ENCODE measurements at places on chromosomes 11 and 22. TPM values are rescaled to one million over a fixed set of nuclear protein-coding genes. Genes with fewer than 3 reads are reported as not detected.

GRCh38 chr11:532986-533585 is 2.3 kb downstream of the HRAS start:
- DNase-seq, result no peak
- no peak overlapping the region for H3K4me3 ChIP-seq
- no peak overlapping the region for H3K27ac ChIP-seq

GRCh38 chr11:128580612-128581011 is 6.7 kb downstream of the ETS1 start:
- H3K4me3 ChIP-seq, result no peak overlapping the region
- DNase-seq, result no peak
- no peaks in the 10 kb centered on the region for H3K36me3 ChIP-seq
- H3K27ac ChIP-seq, result no peak overlapping the region
- H3K4me1 ChIP-seq, result peaks cover 19% of the 10 kb centered on the region
- H3K27me3 ChIP-seq, result peaks cover 2% of the 10 kb centered on the region

GRCh38 chr11:72781063-72781312 is 12.9 kb downstream of the STARD10 start:
- H3K36me3 ChIP-seq, result no peaks in the 10 kb centered on the region
- no peaks in the 10 kb centered on the region for H3K27me3 ChIP-seq
- peaks cover 19% of the 10 kb centered on the region for H3K4me1 ChIP-seq

GRCh38 chr22:20257212-20258020 is 10.7 kb downstream of the RTN4R start:
- no peak overlapping the region for H3K27ac ChIP-seq
- no peak overlapping the region for H3K4me3 ChIP-seq
- H3K4me1 ChIP-seq, result no peaks in the 10 kb centered on the region
- DNase-seq, result no peak

DNA sequence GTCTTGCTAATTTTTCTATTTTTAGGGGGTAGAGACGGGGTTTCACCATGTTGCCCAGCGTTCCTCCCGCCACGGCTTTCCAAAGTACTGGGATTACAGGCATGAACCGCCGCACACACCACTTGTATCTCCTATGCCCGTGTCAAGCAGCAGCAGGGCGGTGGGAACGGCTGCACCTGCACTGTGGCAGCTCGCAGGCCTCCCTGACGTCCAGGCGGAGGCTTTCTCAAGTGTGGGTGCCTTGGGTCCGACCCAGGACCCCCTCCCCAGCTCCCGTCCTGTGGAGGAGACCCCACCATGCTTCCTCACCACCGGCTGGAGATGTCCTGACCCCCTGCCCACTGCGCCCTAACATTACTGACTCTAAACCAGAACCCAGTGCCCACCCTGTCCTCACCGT is 25.7 kb downstream of the TSPAN4 start:
- no peak overlapping the region for H3K27ac ChIP-seq
- H3K4me1 ChIP-seq, result peaks cover 7% of the 10 kb centered on the region
- no peak overlapping the region for H3K4me3 ChIP-seq
- DNase-seq, result no peak

DNA sequence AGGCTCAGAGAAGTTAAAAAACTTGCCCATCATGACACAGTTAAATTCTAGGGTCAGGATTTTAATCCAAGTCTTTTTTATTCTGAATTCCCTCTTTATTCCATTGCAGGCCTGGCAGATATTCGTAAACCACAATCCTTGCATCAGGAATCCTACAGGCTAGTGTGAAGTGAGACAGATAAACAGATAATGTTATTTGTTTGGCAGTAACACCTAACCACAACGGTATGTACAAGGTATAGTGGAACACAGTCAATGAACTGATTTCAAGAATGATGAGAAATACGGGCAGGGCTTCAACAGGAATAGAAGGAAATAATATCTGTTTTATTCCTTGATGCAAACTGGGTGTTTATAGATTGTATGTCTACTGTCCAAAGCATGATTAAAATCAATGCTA is 32.0 kb upstream of the NARS2 start:
- no peak overlapping the region for H3K4me3 ChIP-seq
- no peaks in the 10 kb centered on the region for H3K4me1 ChIP-seq
- no peak for DNase-seq
- H3K36me3 ChIP-seq, result no peaks in the 10 kb centered on the region

DNA sequence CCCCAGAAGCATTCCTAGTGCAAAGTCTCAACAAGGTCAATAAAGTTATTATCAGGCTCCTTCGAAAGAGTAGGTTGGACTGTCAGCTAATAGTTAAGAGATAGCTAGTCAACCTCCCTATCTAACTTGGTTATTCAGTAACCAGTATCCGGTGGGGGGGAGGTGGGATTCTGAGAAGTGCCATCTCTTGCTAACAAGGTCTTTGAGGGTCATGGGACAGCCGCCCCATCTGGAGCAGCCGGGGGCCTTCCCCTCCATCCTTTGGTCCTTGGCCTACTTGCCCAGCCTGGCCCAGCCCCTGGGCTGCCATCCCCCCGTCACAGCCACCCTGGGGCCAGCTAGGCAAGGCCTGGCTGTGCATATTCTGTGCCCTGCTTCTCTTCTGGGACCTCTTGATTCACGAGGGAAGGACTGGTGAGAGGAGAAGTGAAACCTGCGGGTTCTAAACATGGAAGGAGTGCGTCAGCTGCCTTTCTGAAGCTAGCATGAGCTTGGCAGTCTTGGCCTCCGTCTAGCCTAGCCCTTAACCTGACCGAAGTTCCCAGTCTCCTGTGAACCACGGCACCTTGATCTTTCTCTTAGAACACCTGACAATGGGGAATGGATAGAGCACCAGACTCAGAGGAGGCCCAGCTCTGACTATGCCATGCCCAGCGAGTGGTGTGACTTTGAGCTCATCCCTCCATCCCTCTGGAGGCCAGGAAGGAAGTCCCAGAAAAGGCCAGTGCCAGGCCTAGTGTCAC is 9.3 kb downstream of the SLC37A2 start:
- H3K27ac ChIP-seq, result peak overlapping the region; percentile 58
- H3K27me3 ChIP-seq, result no peaks in the 10 kb centered on the region
- H3K4me1 ChIP-seq, result no peaks in the 10 kb centered on the region

GRCh38 chr11:93543292-93543977 is at the start of gene SMCO4:
TSS of gene SMCO4 (minus strand) at chr11:93543391. CDS start at chr11:93479189, 64,202 bp downstream.
- H3K27ac ChIP-seq, result peak within 1 kb of the TSS; percentile 85
- no peaks in the 10 kb centered on the region for H3K36me3 ChIP-seq
- H3K27me3 ChIP-seq, result no peaks in the 10 kb centered on the region
- H3K4me3 ChIP-seq, result peak within 1 kb of the TSS; percentile 54
- H3K4me1 ChIP-seq, result peaks cover 3% of the 10 kb centered on the region

- DNase-seq, result peak; percentile 79
- no peak overlapping the region for H3K4me3 ChIP-seq
- no peak overlapping the region for H3K27ac ChIP-seq
These were observed 14.9 kb upstream of the SLC29A2 start for GRCh38 chr11:66386171-66387069.

GRCh38 chr22:22927888-22928665 is 40.5 kb downstream of the IGLL5 start:
- peak; percentile 29 for DNase-seq
- no peaks in the 10 kb centered on the region for H3K4me1 ChIP-seq
- no peaks in the 10 kb centered on the region for H3K27me3 ChIP-seq
- no peak overlapping the region for H3K27ac ChIP-seq

GRCh38 chr11:117593065-117593464 is 204.0 kb downstream of the DSCAML1 start:
- no peaks in the 10 kb centered on the region for H3K36me3 ChIP-seq
- no peak for DNase-seq
- no peak overlapping the region for H3K4me3 ChIP-seq
- H3K27me3 ChIP-seq, result no peaks in the 10 kb centered on the region
- no peaks in the 10 kb centered on the region for H3K4me1 ChIP-seq

- H3K4me1 ChIP-seq, result no peaks in the 10 kb centered on the region
- no peaks in the 10 kb centered on the region for H3K36me3 ChIP-seq
- H3K4me3 ChIP-seq, result no peak overlapping the region
These were observed 4.0 kb downstream of the TCN1 start for GRCh38 chr11:59862252-59862651.

DNA sequence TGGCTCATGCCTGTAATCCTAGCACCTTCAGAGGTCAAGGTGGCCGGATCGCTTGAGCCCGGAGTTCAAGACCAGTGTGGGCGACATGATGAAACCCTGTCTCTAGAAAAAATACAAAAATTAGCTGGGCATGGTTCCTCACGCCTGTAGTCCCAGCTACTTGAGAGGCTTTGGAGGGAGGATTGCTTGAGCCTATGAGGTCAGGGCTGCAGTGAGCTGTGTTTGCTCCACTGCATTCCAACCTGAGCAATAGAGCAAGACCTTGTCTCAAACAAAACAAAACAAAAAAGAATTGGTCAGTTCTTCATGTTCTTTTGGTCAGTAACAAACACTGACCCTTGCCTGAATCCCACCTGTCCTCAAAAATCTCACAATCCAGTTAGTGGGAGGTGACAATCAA is 36.7 kb upstream of the VSTM5 start:
- no peak overlapping the region for H3K27ac ChIP-seq
- no peaks in the 10 kb centered on the region for H3K36me3 ChIP-seq
- peaks cover 2% of the 10 kb centered on the region for H3K27me3 ChIP-seq
- H3K4me3 ChIP-seq, result no peak overlapping the region

- no peak overlapping the region for H3K27ac ChIP-seq
- H3K27me3 ChIP-seq, result peaks cover 7% of the 10 kb centered on the region
- H3K4me3 ChIP-seq, result no peak overlapping the region
- no peaks in the 10 kb centered on the region for H3K36me3 ChIP-seq
- H3K4me1 ChIP-seq, result no peaks in the 10 kb centered on the region
These were observed 57.7 kb upstream of the DRD2 start for GRCh38 chr11:113532697-113533424.

GRCh38 chr22:22182990-22183264 is 61.7 kb upstream of the VPREB1 start:
- H3K27me3 ChIP-seq, result no peaks in the 10 kb centered on the region
- DNase-seq, result no peak
- H3K27ac ChIP-seq, result no peak overlapping the region
- no peaks in the 10 kb centered on the region for H3K36me3 ChIP-seq
- no peak overlapping the region for H3K4me3 ChIP-seq

LGALS12 gene
- total RNA-seq, result 0.43 TPM

KCNA4 gene
- 0.40 TPM for total RNA-seq

All from lung (tissue), 17 donors.